ENCODE measurements at places on chromosomes 5 and 9.
A peak's percentile ranks its signal among the peaks of the same experiment; 100 is the strongest.

- no peak for DNase-seq
These were observed 34.3 kb downstream of the ATPSCKMT start for GRCh38 chr5:10215366-10215765.

GRCh38 chr5:137960141-137960540 lies 70.9 kb downstream of the PKD2L2 start:
- DNase-seq = no peak

DNA sequence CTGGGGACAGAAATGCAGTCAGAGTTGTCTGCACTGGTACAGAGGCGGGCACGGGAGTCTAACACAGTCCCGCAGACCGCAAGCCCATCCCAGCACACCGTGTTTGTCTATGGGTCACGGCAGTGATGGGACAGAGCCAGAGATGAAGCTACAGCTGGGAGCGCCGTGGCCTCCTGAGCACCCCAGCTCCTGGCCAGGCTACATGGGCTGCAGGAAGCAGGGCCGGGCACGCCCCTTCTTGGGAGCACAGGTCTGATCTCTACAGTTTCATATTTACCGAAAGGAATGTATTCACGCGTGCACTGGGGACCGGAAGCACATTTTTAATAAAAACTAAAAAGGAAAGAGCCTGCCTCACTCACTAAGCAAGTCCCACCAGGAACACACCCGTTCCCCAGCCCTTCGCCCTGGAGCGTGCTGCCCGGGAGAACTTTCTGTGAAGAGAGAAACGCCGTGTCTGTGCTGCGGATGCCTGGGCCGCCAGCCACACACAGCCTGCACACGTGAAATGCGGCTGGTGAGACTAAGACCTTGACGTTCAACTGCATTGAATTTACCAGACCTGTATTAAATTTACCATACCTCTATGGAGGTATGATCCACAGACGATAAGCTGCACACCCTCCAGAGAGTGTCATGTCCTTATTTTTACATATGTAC lies 81.1 kb downstream of the VAV2 start:
- DNase-seq = no peak

DNA sequence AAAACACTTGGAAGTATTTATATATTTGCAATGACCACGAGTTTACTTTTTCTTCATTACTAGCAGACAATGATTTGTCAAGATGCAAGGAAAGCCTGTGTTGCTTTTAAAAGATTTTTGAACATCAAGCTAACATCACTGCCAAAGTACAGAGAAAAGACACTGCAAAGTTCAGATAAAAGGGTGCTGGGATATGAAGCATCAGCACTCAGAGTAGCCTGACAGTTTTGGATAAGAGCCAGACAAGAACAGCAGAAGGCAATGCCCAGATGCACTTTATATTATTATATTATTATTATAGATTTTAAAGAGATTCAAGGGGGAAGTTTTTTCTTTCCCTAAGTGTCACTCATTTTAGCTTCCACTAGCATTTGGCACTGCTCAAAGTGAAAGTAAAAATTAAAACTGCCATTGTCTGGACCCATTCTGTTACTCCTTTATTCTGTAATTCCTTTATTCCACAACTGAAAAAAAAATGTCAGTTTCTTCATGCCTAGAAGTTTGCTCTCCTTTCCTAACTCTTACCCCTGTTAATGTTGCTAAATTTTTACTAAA lies 240.6 kb downstream of the EFNA5 start:
- DNase-seq = no peak

GRCh38 chr5:65062469-65063083 lies 293.8 kb downstream of the CWC27 start:
- no peak for DNase-seq

- DNase-seq = no peak
These were observed 316.5 kb downstream of the ICE1 start for GRCh38 chr5:5738797-5739489.

- DNase-seq = no peak
These were observed 44.2 kb downstream of the CETN3 start for GRCh38 chr5:90365328-90365727.

- no peak for DNase-seq
These were observed 102.2 kb downstream of the PCSK5 start for GRCh38 chr9:75992482-75993206.

- no peak for DNase-seq
These were observed 12.4 kb downstream of the UBAP1 start for GRCh38 chr9:34190996-34191892.

- DNase-seq = no peak
These were observed 43.5 kb upstream of the LRRC14B start for GRCh38 chr5:147751-148150.

DNA sequence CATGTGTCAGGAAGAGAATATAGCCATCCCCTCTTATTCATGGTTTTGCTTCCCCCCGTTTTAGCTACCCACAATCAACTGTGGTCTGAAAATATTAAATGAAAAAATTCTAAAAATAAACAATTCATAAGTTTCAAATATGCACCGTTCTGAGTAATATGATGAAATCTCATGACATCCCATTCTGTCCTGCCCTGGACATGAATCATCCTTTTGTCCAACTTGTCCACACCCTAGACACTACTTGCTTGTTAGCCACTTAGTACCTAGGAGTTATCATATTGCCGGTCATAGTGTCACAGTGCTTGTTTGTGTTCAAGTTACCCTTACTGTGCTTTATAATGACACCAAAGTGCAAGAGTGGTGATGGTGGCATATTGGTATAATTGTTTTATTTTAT lies 113.5 kb downstream of the CAAP1 start:
- no peak for DNase-seq

DNA sequence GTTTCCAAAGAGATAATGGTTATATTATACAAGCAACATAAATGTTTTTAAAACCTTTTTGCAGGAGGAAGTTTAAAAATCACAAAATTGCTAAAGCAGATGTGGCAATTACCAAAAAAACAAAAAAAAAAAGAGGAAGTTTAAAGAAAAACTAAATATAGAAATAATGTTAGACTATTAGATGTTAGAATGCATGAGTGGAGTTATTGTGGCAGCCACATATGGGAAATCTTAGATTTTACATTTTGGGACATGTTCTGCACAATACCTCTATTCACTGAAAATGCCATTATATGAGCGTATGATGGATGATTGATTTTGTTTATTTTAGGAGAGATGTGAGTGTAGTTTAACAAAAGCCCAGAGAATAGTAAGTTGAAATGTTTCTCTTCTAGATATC lies 31.2 kb upstream of the DTWD2 start:
- no peak for DNase-seq

DNA sequence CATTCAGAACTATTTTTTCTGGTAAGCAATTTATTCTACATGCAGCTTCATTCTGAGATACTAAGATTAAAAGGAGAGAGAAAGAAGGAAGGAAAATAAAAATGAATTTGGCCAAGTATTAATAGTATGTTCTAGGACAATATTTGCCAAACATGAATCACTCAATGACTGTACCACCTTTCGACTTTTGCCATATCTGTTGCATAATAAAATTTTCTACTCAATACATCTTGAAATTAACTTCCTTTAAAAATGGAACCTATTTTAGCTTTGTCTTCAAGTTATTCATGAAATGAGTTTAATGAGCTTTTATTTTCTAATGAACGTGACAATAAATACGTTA lies 111.8 kb downstream of the MARCHF3 start:
- no peak for DNase-seq

- DNase-seq = no peak
These were observed 290.5 kb downstream of the DOCK8 start for GRCh38 chr9:504921-505740.

DNA sequence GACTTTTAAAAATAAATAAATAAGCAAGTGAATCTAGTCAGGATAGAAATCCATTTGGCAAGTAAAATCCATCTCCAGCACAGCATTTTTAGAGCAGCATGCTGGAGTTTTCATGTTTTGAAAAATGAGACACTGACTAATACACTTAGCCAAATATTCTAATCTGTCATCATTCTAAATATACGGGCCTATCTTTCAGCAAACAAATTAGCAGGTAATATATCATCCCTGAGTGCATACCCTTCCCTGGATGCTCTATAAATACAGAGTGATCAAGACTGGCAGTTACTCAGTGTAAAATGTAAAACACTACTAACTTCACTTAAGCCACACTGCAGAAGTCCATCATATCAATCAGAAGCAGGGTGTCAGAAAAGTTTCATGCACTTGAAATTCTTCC lies 58.4 kb downstream of the MLLT3 start:
- DNase-seq = no peak

DNA sequence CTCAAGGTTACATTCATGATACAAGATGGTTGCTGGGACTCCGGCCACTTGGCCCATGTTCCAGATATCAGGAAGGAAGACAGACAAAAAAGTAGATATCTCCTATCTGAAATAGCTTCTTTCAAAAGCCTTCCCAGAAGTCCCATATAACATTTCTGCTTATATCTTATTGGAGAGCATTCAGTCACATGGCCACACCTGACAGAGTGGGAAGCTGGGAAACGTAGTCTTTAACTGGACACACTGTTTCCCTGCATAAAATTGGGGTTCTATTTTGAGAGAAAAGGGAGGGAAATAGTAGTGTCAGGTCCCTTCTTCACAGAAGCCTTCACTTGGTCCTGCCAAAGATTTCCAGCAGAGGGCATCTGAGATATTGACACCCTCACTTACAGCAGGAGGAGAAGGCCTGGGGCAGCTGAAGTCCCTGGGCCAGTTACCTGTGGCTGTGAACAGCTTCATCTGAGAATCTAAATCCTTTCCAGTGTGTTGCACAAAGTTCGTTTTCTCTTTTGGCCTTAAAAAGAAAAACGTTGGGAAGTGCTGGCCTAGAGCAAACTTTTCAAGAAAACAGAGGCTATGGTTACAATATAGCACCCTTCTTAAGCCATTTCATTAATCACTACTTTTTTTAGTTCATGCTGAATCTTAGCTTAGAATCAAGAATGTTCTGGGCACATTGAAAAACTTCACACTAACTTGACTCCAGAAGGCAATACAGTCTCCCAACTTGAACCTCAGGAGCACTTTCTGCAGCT lies 33.5 kb downstream of the SPEF2 start:
- peak; percentile 28 for DNase-seq

GRCh38 chr9:98998441-98999151 lies 54.9 kb downstream of the COL15A1 start:
- peak; percentile 66 for DNase-seq

DNA sequence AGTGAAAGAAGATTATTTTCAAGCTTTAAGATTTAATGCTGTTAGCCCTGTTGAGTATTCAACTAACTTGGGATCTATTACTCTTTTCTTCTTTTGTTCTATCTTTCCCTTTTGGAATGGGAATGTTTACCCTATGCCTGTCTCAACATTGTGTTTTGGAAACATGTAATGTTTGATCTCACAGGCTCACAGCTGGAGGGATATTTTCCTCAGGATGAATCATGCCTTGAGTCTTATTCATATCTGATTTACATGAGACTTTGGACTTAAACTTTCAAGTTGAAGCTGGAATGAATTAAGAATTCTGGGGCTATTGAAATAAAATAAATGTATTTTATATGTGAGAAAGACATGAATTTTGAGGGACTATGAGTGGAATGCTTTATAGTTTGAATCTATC lies 607.8 kb upstream of the PTGER4 start:
- no peak for DNase-seq

DNA sequence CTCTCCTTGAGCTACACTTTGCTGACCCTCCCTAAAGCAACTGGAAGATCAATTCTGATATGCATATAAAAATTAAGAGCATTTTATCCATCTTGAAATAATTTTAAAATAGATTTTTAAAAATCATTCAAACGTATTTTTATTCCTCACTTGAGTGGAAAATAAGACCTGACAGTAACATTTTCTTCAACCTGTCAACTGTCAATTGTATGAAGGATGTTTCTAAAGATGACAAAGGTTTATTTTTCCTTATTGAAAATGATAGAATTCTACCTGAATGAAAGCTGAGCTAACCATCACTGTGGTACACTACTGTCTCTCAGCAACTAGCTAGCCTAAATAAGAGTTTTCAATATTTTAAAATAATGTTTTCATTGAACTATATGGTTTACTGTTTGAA lies 7.0 kb downstream of the EFNA5 start:
- DNase-seq = no peak

DNA sequence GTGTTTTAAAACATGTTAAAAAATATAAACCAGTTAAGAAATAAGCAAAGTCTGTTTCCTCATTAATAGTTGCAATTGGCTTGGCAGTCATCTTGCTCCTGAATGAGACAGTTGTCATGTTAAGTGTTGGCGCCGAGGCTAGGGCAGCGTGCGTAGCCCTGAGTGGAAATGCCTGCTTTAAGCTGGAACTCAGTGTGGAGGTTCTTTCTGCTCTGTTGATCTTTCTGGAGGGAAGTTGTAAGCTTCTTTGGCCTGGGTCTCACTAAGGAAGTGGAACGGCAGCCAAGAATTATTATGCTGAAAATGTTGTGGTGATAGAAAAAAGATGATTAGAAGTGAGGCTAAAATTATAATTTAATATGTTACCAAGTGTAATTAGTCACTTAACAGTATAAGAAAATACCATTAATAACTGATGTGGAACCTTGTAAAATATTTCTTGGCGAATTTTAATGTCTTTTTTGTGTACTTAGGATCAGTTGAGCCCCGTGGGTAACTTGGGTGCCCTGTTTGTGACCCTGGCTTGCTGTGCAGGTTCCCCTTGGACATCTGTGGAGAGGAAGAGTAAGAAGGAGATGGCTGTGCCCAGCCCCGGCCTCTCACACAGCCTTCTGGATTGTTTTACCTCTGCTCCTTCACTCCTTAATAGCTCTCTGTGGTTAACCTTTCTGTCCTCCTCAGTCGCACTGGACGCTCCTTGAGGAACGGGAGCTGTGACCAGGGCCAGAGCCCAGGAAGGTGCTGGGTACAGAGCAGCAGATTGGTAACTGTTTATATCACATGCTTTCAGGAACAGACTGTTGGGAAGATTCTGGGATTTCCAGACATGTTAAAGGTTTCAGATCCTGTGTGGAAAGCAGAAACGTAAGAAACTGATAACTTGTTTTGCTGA lies 31.0 kb downstream of the PCBD2 start:
- no peak for DNase-seq

GRCh38 chr5:73482383-73483136 lies 15.7 kb upstream of the BTF3 start:
- DNase-seq = no peak

- DNase-seq = no peak
These were observed 70.2 kb downstream of the SEMA4D start for GRCh38 chr9:89427621-89428221.

GRCh38 chr9:91536211-91536691 lies 112.6 kb upstream of the NFIL3 start:
- DNase-seq = peak; percentile 78

- DNase-seq = no peak
These were observed 433 bp upstream of the PTAR1 start for GRCh38 chr9:69760278-69760610.

DNA sequence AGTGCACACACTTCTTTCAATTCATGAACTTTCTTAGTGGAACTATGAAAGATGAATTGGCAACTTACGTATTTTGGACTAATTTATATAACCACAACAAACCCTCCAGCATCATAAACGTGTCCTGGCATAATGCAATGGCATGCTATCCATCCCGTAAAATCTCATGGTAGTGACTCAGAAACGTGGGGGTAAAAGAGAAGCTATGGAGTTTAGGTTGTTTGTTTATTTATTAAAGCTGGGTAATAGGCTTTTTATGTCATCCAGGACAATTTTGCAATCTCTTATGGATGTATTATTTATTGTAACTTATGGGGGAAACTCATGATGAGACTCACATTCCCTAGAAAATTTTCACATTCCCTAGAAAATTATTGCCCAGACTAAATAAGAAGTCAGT lies 106.3 kb downstream of the GDA start:
- no peak for DNase-seq

- DNase-seq = peak; percentile 59
These were observed 7.3 kb downstream of the PRR7 start for GRCh38 chr5:177453852-177454396.

Measured in left colon (tissue), 2 donors.